DMS53 (cell line): ENCODE measurements at places on chromosomes 5 and 9.

GRCh38 chr5:69364414-69364813, 4.9 kb downstream of the AK6 start:
- peak; percentile 56 for DNase-seq

- no peak for DNase-seq
Measured at GRCh38 chr9:23117616-23118015, 671.0 kb downstream of the DMRTA1 start.

- DNase-seq: peak; percentile 69
Measured at GRCh38 chr9:97039514-97039860, 545 bp upstream of the CTSV start.

- no peak for DNase-seq
Measured at GRCh38 chr9:34647084-34647403, 569 bp downstream of the GALT start.

- peak; percentile 65 for DNase-seq
Measured at GRCh38 chr5:114237766-114238165, 124.1 kb upstream of the KCNN2 start.

DNA sequence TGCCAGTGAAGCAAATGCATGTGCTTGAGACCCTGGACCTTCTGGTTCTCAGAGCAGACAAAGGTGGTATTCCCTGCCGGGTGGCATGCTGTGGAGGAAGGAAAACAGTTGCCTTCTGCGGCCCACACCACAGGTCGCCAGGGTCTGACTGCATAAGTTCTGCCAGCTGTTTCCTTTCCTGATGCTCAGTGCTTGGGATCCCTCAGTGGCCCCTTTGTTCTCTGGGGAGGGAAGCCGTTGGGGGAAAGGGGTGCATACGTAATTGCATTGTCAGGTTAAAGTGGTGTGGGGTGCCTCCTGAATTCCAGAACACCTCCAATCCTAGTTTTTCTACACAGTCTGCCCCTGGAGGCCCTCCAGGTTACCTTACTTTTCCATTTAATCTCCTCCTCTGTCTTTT, 43.1 kb upstream of the SLC2A8 start:
- no peak for DNase-seq

GRCh38 chr5:72160959-72161358, 53.7 kb downstream of the MAP1B start:
- no peak for DNase-seq

GRCh38 chr9:86020731-86021130, 78.6 kb downstream of the GOLM1 start:
- DNase-seq: no peak

GRCh38 chr9:108441726-108442125, 414.1 kb downstream of the ACTL7B start:
- DNase-seq: no peak

- no peak for DNase-seq
Measured at GRCh38 chr9:112550531-112550930, 63.9 kb downstream of the KIAA1958 start.

GRCh38 chr5:3288325-3288724, 307.3 kb upstream of the IRX1 start:
- DNase-seq: no peak

DNA sequence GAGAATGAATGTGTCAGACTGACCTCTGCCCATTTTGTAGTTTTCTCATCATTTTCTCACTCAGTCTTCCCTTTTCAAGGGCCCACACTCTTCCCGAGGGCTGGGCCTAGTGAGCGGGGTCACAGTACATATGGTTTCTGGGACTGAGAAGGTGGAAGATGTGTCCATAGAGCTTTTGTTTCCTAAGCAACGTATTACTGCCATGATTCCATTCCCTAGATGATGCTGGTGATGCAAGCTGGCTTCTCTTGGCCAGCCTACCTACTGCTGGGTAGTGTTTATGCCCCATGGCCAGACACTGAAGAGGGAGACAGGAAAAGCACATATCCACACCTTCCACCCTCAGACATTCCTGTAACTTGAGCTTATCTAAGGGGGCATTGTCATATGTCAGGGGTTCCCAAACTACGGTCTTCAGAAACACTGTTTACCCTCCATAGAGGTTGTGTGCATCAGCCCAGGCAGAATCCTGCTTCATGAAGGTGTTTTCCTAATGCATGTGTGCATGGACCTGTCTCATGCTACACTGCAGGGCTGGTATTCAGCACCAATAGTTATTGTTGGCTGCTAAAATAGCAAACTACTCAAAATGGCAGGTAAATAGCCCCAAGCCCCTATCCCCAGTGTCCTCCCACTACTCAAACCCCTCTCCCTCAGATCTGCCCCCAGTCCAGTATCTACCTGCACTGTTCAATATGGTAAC, 9.5 kb downstream of the IRF1 start:
- DNase-seq: no peak

- peak; percentile 47 for DNase-seq
Measured at GRCh38 chr5:77129391-77129990, 42.4 kb upstream of the ZBED3 start.

GRCh38 chr9:37187713-37188439, 67.5 kb downstream of the ZCCHC7 start:
- DNase-seq: no peak

- DNase-seq: peak; percentile 22
Measured at GRCh38 chr9:118459913-118460312, 755.7 kb downstream of the TLR4 start.

DNA sequence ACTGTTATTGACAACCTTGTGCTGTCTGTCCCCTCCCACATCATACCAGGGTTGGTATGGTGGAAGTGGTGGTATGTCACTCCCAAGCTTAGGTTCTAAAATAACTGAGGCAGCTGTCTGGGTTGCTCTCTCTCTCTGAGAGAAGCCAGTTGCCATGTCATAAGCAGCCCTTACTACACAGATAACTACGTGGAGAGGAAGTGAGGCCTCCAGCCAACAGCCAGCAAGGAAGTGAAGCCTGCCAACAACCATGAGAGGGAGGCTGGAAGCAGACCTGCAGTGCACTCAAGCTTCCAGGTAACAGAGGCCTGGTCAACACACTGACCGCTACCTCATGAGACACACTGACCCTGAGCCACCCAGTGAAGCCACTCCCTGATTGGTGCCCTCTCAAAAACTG, 18.6 kb downstream of the CTNNAL1 start:
- no peak for DNase-seq

- DNase-seq: no peak
Measured at GRCh38 chr5:132451387-132451786, 39.2 kb downstream of the IRF1 start.

- no peak for DNase-seq
Measured at GRCh38 chr5:161002571-161003074, 150.6 kb upstream of the ATP10B start.

- DNase-seq: no peak
Measured at GRCh38 chr5:173742432-173742816, 126.0 kb upstream of the BOD1 start.

- DNase-seq: peak; percentile 44
Measured at GRCh38 chr9:127305838-127306226, 41.3 kb downstream of the GARNL3 start.

- no peak for DNase-seq
Measured at GRCh38 chr9:119224431-119224830, 144.8 kb downstream of the BRINP1 start.

DNA sequence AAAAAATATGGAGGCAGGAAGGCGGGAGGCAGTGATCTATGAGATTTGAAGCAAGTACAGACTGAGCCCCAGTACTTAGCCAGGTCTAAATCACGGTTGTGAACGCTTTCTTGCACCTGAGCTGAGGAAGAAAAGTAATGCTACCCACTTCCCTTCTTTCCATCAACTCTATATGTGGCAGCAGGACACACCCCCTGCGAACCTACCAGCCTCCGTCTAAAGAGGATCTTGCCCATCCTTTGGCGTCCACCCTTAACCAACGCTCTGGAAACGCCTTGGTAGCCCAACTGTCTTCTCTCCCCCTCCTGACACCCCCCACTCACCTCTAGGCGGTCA, 545 bp downstream of the HMGCS1 start:
- DNase-seq: no peak

GRCh38 chr5:7682379-7682778, 168.6 kb downstream of the CFAP90 start:
- no peak for DNase-seq

- no peak for DNase-seq
Measured at GRCh38 chr9:34311499-34312185, 17.4 kb downstream of the KIF24 start.

GRCh38 chr9:89601306-89601705, 3.5 kb upstream of the GADD45G start:
- DNase-seq: no peak

GRCh38 chr5:134794082-134794481, 35.5 kb downstream of the DDX46 start:
- peak; percentile 25 for DNase-seq

- DNase-seq: peak; percentile 87
Measured at GRCh38 chr5:157994906-157995519, 136.1 kb upstream of the CLINT1 start.

DNA sequence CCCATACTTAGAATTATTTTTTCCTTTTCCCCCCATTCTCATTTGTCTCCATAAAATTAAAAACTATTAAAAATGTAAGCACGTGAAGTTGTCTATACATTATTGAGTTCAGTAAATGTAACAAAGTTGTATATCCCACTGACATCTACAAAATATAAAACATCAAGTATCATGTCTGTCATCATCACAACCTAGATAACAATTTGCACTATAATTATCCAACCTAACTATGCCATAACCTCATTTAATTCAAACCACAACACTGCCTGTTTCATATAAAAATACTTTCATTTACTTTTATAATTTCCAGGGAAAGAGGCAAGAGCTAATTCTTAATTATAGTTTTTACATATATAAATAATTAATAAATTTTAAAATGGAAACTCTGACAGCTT, 9.1 kb downstream of the EFNA5 start:
- no peak for DNase-seq

DNA sequence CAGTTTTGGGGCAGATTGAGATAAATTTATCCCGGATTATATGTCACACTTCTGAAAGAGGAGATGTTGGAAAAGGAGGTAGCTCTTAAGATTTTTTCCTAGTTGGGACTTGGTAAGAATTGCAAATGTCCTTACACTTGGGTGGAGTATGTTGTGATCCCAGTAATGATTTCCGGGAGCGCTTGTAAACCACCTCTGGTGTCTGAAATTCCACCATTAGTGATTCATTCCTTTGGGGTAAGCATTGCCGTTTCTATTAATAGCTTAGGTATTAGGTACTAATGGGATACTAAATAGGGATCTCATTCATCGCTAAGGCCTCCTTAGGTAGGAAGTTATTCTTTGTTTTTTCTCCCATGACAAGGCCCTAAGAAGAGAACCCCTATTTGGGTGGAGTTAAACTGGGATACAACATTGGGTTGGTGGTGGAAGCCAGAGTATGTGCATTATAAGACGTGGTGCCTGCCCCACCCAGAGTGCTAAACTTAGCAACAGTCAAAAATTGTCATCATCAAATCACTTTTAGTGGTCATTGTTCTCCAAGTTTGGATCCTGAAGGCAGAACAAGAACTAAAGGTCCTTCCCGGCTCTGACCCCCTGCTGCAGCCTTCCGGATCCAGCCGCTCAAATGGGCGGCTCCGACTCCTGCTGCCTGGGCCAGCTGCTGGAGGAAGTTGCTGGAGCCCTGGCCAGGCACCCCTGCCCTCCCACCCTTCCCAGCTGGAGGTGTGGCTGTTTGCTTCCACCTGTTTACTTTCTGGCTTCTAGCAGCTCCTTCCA, 31.7 kb upstream of the DAB2IP start:
- no peak for DNase-seq

- DNase-seq: peak; percentile 90
Measured at GRCh38 chr9:69104830-69105527, 69.1 kb upstream of the TJP2 start.

- DNase-seq: peak; percentile 95
Measured at GRCh38 chr5:95382801-95383200, 8.4 kb upstream of the FAM81B start.

- no peak for DNase-seq
Measured at GRCh38 chr9:128175102-128175563, 15.1 kb downstream of the BBLN start.

GRCh38 chr9:8821910-8822666, 1022.5 kb upstream of the DMAC1 start:
- DNase-seq: no peak

GRCh38 chr5:175863316-175863715, 8.1 kb upstream of the CPLX2 start:
- DNase-seq: no peak

- DNase-seq: no peak
Measured at GRCh38 chr9:22232971-22233370, 213.7 kb upstream of the DMRTA1 start.

- no peak for DNase-seq
Measured at GRCh38 chr5:139733698-139734538, 61.7 kb upstream of the PSD2 start.

DNA sequence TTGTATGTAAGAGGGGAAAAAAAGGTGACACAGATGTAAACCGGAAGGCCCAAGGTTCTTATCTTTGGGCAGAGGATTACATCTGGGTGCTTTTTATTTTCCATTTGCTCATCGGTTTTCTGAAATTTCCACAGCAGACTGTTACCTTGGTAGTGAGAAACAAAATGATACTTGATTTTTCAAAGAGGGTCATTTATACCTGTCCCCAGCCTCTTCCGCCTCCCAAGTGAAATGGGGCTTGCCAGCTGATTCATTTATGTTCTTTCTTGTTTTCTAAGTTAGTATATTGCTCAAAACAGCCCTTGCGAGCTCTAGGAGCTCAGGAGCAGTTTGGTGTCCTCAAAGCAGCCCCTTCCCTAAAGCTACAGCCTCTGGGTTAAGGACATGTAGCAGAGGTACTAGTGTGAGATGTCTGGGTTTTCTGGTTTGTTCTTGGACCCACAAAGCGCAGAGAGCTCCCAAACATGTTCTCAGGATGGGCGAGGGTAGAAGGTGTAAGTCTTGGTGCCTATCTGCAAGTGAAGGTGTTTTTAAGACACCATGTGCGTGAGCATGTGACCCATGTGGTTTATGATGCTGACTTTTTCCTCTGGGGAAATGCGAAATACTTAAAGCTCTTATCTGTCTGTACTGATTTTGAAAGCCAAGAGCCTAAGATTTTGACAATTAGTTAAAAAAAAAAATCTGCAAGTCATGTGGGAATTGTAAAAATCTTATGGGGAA, 38.3 kb downstream of the DAPK1 start:
- DNase-seq: no peak

- DNase-seq: peak; percentile 93
Measured at GRCh38 chr9:130240410-130241197, 25.0 kb upstream of the HMCN2 start.

DNA sequence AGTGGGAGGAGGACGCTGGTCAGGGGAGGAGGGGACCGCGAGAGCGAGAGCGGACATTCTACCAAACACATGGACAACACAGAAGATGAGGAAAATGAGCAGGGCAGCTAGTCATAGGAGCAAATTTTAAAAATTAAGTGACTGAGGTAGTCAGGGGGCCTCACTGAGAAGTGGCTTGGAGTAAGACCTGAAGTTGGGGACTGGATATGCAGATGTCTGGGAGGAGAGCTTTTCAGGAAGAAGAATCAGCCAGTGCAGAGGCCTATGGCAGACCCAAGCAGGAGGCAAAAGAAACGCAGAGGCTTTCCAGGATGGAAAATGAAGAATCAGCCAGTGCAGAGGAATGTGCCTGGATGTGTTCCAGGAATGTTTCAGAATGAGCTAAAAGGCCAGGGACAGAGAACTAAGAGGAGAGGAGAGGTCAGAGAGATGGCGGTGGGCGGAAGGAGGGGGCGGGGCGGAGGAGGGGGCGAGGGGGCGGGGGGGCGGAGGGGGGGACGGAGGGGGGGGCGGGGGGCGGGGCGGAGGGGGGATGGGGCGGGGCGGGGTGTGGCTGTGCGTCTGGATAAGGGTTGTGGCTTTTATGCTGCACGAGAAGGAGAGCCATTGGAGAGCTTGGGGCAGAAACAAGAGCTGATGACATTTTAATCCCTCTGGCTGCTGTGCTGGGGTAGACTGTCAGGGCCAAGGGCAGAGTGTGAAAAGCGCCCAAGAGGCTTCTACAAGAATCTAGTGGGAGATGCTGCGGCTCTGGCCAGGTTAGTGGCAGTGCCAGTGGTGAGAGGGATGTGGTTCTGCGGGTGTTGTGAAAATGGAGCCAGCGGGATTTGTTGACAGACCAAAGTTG, 129.6 kb downstream of the KCNIP1 start:
- peak; percentile 23 for DNase-seq
